ENCODE measurements at places on chromosomes 2 and 18. TPM values are rescaled to one million over a fixed set of nuclear protein-coding genes. Genes with fewer than 3 reads are reported as not detected.

Gene KIF1A
- total RNA-seq: 0.73 TPM

Gene C18orf54
- total RNA-seq: 3.6 TPM

Gene DSC1
- total RNA-seq: not detected

Gene WDR7
- total RNA-seq: 3.8 TPM

Gene RAB27B
- 20.1 TPM for total RNA-seq

Gene FAM237A
- not detected for total RNA-seq

Gene AAK1
- total RNA-seq: 19.7 TPM

Gene PLCL1
- total RNA-seq: not detected

Gene GREB1
- total RNA-seq: 2.8 TPM

Gene FBLN7
- total RNA-seq: 0.42 TPM

Gene HOXD13
- total RNA-seq: 0.34 TPM

Gene PDK1
- 2.0 TPM for total RNA-seq

Gene ARL4C
- 91.8 TPM for total RNA-seq

Gene SH2D6
- total RNA-seq: 0.43 TPM

Gene ANKAR
- 0.82 TPM for total RNA-seq

Gene CTNNA2
- total RNA-seq: 0.25 TPM

Gene LRP2
- under 0.01 TPM for total RNA-seq

Measured in A549 treated with CpdA at 1 μM for 4 hours (cell line).